ENCODE measurements at places on chromosomes 12 and 14.
A peak's percentile ranks its signal among the peaks of the same experiment; 100 is the strongest.

- no peak for DNase-seq
These were observed 17.7 kb upstream of the ANAPC7 start for GRCh38 chr12:110421159-110421661.

DNA sequence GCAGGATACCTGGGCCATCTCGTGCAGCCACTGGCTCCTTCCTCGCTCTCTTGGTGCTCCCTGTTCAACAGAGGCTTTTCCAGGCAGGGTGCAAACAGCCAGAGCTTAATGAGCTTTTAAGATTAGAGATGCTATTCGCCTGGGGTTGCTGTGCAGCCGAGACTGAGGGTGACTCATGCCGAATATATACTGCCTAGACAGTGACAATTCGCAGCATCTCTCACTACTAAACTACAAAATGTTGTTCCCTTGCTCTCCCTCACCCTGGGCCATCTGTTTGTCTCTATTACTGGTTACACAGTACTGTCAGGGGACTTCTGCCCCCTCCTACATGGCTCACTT lies 26.0 kb upstream of the TESC start:
- peak; percentile 79 for DNase-seq

- DNase-seq = no peak
These were observed 510 bp downstream of the EIF2S1 start for GRCh38 chr14:67360470-67361206.

- DNase-seq = no peak
These were observed 274.3 kb downstream of the BCL11B start for GRCh38 chr14:98997526-98998205.

GRCh38 chr14:54200726-54201125 lies 196.1 kb upstream of the CDKN3 start:
- DNase-seq = no peak

- DNase-seq = peak; percentile 25
These were observed 40.3 kb downstream of the SOCS2 start for GRCh38 chr12:93612776-93613175.

GRCh38 chr14:45267071-45267470 lies 14.1 kb upstream of the MIS18BP1 start:
- no peak for DNase-seq

- DNase-seq = peak; percentile 52
These were observed 20.0 kb downstream of the BORCS5 start for GRCh38 chr12:12376646-12377448.

DNA sequence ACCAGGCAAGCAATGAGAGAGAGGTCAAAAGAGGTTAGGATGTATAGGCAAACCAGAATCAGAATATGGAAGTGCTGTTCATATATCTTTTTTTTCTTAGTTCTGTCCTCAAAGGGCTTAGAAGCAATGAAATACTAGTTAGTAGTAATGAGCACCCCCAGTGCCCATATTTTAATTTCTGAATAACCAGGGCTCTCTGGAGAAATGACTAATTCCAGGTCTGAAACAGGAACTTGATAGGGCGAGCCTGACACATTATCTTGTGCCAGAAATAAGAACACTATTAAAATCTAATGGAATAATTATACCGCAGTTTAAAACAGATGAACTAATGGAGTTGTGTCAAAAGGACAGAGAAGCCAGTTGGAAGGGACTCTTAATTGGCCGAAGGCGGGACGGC lies 30.9 kb downstream of the BICDL1 start:
- no peak for DNase-seq

GRCh38 chr14:98959958-98960616 lies 311.9 kb downstream of the BCL11B start:
- DNase-seq = no peak

GRCh38 chr12:104958805-104959334 lies 780 bp upstream of the SLC41A2 start:
- no peak for DNase-seq

DNA sequence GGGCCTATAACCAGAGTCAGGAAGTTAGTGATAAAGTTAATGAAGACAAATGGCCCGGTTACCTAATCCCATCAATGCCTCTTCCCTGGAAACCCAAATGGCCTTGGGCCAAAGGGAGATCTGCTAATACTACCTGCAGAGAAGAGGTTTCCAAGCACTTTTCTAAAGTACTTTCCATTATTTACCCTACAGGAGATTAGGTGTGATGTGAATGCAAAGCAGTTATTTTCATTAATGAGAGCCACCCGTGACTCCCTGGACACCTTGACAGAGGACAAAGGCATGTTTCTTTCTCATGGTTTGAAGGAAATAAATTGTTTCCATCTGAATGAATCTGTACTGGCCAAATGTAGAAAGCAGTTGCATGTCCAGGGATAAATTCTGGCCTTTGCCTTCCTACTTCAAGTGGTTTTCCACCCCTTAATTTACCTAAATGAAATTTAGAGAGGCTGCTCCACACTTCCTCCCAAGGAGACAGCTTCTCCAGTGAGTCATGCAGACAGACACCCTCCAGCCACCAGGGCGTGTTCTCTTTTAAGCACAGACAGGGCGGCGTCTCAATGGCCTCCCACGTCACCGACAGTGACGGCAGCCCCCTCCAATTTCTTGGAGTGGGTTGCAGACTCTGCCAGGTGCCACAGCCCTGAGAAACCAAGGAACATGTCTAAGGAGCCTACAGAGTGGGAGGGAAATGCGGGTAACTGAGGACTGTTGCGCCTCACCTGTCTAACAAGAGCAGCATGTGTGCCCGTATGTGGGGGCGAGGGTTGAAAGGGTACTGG lies 43.9 kb upstream of the GNPNAT1 start:
- DNase-seq = no peak

DNA sequence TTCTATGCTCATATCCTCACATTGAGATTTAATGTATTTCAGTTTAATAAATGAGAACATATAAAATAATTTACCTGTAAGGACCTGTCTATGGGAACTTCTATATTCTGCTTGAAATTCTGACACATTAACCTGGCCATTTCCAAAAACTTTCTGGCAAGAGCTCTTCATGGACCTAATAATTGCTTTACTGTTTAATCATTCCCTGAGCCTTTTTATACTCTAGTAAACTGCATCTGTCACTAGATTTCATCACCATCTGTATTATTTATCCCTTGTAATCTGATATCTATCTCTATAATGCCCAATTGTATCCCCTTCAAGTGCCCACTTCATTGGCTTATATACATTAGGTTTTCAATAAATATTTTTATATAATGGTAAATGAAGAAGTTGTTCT lies 327.7 kb downstream of the RAD51B start:
- DNase-seq = no peak

DNA sequence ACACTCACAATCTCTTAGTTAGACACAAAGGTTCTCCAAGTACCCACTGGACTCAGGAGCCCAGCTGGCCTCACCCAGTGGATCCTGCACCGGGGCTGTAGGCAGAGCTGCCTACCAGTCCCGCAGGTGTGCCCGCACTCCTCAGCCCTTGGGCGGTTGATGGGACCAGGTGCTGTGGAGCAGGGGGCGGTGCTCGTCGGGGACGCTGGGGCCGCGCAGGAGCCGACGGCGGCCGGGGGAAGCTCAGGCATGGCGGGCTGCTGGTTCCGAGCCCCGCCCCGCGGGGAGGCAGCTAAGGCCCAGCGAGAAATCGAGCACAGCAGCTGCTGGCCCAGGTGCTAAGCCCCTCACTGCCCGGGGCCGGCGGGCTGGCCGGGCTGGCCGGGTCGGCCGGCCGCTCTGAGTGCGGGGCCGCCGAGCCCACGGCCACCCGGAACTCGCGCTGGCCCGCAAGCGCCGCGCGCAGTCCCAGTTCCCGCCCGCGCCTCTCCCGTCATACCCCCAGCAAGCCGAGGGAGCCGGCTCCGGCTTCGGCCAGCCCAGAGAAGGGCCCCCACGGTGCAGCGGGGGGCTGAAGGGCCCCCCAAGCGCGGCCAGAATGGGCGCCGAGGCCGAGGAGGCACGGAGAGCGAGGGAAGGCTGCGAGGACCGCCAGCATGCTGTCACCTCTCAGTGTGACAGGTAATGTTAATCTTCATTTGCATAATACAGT lies 506.8 kb downstream of the LRFN5 start:
- DNase-seq = no peak

- DNase-seq = no peak
These were observed 1814.2 kb upstream of the SEL1L start for GRCh38 chr14:83347874-83348273.

GRCh38 chr12:19710811-19711793 lies 271.8 kb downstream of the AEBP2 start:
- DNase-seq = peak; percentile 33

GRCh38 chr12:49505672-49506071 lies 33.2 kb upstream of the KCNH3 start:
- no peak for DNase-seq

GRCh38 chr14:52235866-52236510 lies 31.5 kb upstream of the PTGDR start:
- DNase-seq = peak; percentile 28

GRCh38 chr12:89067421-89068187 lies 284.7 kb downstream of the DUSP6 start:
- DNase-seq = peak; percentile 12

- DNase-seq = peak; percentile 69
These were observed 2.3 kb downstream of the LHX5 start for GRCh38 chr12:113469224-113469948.

GRCh38 chr14:74249433-74250375 lies 10.5 kb downstream of the VSX2 start:
- no peak for DNase-seq

GRCh38 chr12:73902260-73902659 lies 635.4 kb upstream of the ATXN7L3B start:
- DNase-seq = no peak

- DNase-seq = no peak
These were observed 1.8 kb upstream of the KRT82 start for GRCh38 chr12:52407918-52408317.

- no peak for DNase-seq
These were observed 490 bp downstream of the RILPL1 start for GRCh38 chr12:123532808-123533649.

DNA sequence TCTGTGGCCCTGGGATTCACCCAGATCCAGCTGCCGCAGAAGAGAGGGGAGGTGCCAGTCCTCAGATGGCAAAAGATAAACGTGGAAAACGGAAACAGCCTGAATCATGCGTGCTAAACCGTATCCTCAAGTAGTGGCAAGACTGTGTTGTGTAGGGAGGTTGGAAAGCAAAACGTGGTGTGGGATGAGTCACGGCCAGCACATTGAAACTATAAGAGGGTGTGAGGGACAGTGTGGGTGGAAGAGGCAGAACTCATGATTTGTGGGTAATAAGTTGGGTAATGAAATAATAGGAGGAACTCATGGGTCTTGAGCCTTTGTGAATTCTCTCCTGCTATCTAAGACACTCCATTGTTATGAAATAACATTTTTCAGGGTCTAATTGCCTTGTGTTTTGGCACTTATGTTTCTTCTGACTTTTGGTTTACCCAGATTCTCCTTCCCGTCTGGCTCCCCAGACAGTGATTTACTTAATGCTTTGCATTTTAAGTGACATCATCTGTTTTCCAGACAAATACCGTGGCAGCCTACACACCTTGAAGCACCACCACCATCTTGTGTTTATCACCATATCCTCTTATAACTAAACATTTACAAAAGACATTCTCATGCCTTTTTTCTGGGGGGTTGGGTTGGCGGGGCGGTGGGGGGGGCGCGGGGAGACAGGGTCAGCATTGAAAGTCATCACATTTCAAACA lies 62.3 kb upstream of the PTCSC3 start:
- no peak for DNase-seq

DNA sequence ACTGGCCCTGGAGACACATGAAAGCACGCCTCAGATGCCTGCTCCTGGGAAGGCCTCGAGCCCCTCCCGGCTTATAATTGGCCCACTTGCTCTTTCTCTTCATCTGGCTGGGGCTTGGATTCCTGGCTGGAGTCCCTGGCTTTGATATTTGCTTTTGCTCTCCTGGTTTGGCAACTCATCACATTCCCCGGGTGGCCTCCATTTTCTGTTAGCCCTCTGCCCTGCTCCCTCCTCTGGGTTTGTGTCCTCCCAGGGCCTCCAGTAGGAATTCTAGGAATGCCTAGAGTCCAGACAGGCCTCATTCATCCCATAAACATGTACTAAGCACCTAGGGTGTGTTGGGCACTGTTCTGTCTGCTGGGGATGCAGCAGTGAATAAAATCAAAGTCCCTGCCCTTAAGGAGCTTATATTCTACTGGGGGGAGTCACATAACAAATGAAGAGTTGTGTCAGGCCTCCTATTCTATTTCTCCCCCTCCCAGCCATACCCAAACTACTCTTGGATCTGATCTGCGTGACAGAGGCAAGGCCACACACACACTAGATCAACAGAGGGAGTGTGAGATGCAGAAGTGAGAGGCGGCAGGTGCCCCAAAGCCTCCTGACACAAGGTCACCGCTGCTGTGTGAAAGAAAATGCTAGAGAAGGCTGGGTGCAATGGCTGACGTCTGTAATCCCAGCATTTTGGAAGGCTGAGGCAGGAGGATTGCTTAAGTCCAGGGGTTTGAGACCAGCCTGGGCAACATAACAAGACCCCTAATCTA lies 21.3 kb upstream of the TSPAN9 start:
- no peak for DNase-seq

- no peak for DNase-seq
These were observed 22.3 kb downstream of the IFT43 start for GRCh38 chr14:76007852-76008251.

DNA sequence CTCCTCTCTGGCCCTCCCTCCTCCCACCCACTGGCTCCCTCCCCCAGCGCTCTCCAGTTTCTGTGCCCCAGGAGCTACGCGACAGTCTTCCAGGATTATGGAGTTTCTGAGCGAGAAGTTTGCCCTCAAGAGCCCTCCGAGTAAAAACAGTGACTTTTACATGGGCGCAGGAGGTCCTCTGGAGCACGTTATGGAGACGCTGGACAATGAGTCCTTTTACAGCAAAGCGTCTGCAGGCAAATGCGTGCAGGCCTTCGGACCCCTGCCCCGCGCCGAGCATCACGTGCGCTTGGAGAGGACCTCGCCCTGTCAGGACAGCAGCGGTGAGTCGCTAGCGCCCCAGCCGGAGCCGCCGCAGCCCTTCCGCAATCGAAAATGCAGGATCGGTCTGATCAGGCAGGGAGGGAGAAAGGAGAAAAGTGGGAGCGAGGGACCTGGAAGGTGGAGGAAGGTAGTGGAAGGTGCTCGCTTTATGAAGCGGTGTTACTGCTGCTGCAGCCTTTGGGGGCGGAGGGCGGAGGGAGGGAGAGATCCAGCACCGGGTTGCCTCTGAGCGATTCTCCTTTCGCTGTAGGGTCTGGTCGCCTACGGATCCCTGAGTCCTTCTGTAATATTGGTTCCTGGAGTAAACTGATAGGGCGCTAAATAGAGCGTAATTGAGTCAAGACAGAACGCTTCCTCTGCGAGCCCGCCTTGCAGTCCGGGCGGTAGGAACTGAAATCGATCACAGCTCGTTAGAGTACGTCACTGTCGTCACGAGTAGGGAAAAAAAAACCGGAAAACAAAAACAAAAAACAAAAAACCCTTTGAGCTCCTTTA lies at the start of gene ALX1:
ALX1 (plus strand) TSS at position 56 of the 819 bp plus-strand sequence; CDS start at position 98, 42 bp downstream.
- no peak for DNase-seq
